ENCODE measurements at places on chromosomes 11 and 22.

DNA sequence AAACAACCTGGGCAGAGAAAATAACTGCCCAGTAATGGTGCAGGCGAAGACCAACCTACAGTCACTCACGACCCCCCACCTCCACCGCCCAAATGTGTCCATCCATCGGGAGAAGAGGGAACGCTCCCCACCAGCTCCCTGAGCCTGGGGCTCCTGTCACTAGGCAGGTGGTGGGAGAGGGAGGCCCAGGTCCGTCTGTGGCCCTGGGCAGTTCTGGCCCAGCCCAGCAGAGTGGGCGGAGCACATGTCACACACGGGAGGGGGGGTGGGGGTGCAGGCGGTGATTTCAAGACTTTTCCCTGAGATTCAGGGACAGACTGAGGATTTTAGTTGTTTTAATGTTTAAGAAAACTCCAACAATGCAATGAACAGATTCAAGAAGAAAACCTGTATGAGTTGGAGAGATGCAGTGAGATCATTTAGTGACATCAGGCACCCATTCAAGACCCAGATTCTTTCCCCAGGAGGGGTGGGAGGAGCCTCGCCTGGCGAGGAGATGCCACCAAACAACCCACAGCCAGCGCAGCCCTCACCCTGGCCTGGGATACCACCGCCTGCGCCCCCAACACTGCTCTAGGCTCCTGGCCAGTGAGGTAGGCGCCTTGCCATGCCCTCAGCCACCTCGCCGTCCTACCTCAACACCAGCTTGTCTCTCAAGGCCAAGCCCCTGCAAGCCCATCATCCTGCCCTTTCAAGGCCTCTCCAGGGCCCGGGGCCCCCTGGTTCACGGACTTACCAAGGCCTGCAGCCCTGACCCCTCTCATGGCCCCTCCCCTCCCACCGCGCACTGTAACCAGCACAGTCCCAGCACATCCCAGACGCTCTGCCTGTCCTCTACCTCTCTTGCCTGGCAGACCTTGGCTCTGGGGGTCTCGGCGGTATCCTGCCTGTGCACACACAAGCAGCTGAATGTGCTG, 36.8 kb downstream of the TBX1 start:
- DNase-seq, result no peak

- no peak for DNase-seq
Observed at GRCh38 chr22:40265783-40266182, 80.5 kb upstream of the ADSL start.

DNA sequence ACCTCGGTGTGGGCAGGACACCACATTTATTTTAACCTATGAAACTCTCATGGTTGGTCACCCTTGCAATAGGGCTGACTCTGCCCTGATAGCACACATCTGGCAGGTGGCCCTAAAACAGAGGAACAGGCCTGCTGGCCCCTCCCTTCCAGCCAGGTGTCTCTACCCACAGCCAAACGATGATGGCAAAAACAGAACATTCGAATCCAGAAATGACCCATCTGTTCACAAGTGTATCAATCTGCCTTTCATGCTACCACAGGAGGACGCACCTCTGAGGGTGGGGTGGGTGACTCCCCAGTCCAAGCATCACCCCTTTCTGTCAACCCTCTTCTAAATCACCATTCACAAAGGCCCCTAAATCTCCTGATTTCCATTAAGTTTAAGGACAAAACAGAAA, 118.1 kb downstream of the ETS1 start:
- DNase-seq, result no peak

- DNase-seq, result no peak
Observed at GRCh38 chr11:83424376-83425136, 138.4 kb upstream of the CCDC90B start.

GRCh38 chr11:64878494-64879243, at the start of gene EHD1:
TSS of gene EHD1 (minus strand) at chr11:64878621. CDS start at chr11:64878464, 157 bp downstream.
- DNase-seq, result peak; percentile 98

DNA sequence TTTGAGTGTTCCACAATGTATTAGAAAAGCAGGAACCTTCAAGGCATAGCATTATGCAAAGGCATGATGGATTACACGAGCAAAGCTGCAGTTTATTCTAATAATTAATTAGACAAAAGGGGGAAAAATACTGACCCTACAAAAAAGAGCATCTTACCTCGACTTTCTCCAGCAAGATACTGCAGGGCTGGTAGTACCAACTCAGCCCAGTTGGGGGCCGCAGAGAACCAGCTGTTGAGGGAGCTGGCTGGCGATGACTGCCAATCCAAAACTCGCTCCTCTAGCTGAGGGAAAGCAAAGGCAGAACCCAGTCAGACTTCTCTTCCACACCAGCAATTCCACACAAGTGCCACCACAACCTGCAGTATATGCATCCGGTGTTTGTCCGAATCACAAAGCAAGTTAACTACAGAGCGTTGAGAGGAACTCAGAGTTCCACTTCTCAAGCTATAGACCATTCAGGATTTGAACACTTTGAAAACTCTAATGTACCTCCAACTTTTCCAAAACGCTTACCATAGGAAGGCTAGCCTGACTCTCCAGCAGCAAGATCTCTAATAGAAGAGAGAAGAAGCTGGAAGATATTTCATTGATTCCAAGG, 13.7 kb downstream of the NFRKB start:
- no peak for DNase-seq

DNA sequence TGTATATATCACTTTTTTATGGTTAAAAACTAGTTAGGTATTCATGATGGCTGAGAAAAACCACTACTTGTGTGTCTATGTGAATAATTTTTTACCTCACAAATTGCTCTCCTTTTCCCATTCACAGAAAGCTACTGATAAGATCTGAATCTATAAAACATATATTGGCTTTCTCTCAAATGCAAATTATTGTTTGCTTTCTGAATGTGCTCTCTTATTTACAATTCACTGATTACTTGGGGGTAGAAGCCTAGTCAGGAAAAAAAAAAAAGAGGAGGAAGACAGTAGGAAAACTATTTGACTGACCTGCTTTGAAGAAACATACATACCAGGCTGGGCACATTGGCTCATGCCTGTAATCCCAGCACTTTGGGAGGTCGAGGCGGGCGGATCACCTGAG, 20.5 kb downstream of the PGM2L1 start:
- no peak for DNase-seq

GRCh38 chr11:40337118-40337517, 1122.3 kb downstream of the LRRC4C start:
- no peak for DNase-seq

DNA sequence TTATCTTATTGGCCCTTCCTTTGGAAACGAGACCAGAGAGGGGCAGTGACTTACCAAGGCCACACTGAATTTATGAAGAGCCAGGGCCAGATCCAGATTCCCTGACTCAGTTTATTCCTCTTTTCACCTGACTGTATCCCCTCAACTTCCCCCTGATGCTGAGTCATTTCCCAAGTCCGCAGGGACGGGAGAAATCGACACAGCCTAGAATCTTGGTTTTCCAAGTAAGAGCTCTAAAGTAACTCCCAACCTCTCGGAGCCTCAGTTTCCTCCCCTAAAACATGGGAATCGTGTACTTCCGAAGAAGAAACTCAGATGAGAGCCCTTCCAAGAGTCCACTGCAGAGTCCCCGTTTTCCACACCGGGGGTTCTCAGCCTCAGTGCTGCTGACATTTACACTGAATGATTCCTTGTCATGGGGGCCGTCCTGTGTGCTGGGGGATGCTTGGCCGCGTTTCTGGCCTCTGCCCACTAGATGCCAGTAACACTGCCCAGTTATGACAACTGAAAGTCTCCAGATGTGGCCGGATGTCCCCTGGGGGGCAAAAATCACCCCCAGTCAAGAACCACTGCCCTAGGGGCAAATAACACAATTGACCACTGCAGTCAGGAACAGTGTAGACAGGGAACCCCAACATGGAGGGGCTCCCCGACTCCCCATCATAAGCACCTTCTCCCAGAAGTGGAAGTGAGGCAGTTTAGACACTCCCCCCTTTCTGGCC, 11.2 kb downstream of the MPST start:
- DNase-seq, result peak; percentile 40

- no peak for DNase-seq
Observed at GRCh38 chr22:32761251-32761903, 40.1 kb upstream of the TIMP3 start.

DNA sequence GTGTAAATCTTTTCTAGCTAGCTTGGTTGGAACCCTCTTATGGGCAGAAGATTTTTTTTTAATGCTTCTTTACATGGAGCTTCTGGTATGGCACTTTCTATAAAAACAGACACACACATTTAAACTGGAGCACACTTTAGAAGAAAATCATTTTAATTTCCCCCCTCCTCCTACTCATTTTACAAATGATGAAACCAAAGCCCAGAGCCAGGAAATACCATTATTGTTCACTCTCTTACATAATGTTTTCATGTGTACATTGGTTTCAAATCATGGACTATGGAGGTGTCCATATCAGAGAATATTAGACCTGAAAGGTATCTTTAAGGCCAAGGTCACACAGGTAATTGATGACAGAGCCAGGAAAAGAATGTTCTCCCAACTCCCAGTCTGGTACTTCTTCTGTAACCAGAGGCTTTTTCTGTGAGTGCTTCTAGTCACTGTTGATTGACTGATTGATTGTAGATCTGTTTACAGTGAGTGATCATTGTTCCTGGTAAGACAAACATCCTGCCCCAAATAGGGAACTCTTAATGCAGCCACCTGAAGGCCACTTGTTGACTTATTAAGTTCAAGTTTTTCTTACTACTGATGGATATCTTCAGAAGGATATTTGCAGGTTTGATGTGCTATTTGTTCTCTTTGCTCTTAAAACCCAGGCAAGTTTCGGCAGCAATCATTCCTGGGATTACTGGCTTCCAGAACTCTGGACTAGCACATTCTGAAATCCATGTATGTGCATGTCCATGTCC, 26.8 kb upstream of the ME3 start:
- DNase-seq, result no peak

- DNase-seq, result no peak
Observed at GRCh38 chr22:29801796-29802195, 34.6 kb downstream of the UQCR10 start.

GRCh38 chr11:119085437-119085847, 761 bp downstream of the HMBS start:
- no peak for DNase-seq

DNA sequence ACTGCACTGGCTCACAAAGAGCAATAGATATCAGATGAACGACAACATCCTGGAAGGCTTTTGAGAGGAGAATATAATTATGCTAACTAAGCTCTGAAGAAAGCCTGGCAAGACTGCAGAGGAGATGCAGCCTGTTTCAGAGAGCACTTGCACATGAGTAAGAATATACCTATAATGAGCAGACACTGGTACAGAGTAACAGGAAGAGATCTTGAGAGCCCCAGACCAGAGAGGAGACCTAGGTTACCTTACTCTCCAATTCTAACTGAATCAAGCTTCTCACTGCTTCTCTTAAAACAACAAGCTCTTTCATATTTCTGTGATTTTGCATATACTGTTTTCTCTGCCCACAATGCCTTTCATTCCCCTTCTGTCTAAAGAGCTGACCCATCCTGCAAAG, 66.5 kb downstream of the FAM168A start:
- no peak for DNase-seq

DNA sequence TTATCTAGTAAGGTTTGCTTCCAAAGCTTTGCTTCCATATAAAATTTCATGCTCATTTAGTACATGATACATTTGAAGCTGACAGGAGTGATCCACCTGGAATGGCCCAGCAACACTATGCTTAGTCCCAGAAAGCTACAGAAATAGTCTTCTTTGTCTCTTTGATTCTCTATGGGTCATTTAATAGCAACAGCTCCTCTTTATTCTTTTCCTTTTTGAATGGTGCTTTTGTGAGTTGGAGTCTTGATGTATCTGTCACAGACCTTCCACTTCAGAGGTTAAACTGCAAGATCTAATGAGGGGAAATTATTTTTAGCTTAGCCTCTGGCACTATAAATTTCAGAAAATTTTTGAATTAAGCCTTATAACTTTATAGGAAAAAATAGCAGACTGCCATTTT, 509.5 kb downstream of the KCNA4 start:
- no peak for DNase-seq

GRCh38 chr11:5117588-5117987, 20.6 kb downstream of the OR52A5 start:
- DNase-seq, result no peak

- no peak for DNase-seq
Observed at GRCh38 chr22:38110863-38111852, 674 bp upstream of the BAIAP2L2 start.

GRCh38 chr11:13073119-13073981, 64.2 kb downstream of the RASSF10 start:
- no peak for DNase-seq

DNA sequence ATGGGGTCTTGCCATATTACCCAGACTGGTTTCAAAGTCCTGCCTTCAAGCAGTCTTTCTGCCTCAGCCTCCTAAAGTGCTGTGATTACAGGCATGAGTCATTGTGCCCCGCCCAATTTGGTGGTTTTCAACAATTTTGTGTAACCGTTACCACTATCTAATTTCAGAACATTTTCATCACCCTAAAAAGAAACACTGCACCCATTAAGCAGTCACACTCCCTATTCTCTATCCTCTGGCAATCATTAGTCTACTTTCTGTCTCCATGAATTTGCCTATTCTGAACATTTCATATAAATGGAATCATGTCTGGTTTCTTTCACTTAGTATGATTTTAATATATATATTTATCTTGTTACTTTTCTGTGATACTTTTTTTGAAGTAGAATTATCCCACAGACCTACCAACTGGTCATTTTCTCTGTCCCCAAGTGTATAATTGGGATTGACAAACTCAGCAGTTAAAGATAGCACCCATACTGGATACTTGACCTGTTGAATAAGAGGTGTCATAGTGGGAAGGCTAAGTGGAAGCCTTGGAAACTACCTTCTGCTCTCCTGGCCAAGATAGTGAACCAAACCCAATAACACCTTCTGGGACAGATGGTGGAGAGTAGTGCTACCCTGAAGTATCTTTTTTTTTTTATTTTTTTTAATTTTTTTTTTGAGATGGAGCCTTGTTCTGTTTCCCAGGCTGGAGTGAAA, 64.8 kb downstream of the STIM1 start:
- no peak for DNase-seq

DNA sequence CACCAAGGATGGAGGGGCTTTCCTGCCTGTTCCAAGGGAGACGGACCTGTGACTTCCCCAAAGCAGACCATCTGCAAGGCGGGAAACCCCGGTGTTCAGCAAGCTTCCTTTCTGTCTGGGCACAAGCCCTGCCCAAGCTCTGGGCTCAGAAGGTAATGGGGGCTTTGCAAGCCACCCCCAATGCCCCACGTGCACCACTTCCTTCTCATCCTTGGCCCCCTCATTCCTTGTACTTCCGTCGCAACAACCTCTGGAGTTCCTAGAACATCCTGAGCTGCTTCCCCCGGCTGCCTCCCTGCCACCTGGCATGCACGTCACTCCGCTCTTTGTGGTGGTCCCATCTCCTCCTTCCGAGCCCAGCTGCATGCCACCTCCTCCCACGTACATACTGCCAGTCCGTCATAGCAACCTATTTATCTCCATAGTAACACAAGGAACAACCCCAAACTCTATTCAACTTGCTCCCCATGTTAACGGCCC, 3.9 kb downstream of the MYEOV start:
- no peak for DNase-seq

Measured in NCI-H524 (cell line).